ENCODE measurements at places on chromosomes 4 and X. TPM values are rescaled to one million over a fixed set of nuclear protein-coding genes. Genes with fewer than 3 reads are reported as not detected.
A peak's percentile ranks its signal among the peaks of the same experiment; 100 is the strongest.

- DNase-seq: no peak
Observed at GRCh38 chr4:61992351-61992750, 792.2 kb downstream of the ADGRL3 start.

- peak; percentile 13 for DNase-seq
Observed at GRCh38 chr4:99847362-99847976, 30.8 kb downstream of the DAPP1 start.

GRCh38 chr4:5383191-5383980, 325.0 kb downstream of the EVC2 start:
- no peak for DNase-seq

DNA sequence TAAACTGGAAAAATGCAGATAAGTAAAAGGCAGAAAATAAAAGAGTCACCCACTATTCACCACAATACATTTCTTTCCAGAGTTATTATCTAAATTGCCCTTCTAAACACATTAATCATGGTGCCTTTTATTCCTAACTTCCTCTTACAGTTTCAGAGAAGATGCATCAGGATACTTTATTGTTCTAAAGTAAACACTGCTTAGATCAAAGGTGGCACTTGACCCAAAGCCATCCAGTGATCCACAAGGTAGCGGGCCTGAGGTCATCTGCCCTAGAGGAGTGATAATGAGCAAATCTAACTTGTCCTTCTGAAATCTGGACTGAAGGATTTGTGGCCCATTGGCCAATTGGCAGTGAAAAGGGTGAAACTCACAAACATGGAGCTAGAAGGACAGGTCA, 12.0 kb upstream of the TMEM154 start:
- DNase-seq: no peak

- DNase-seq: no peak
Observed at GRCh38 chrX:153773741-153774575, 6.9 kb upstream of the SRPK3 start.

- DNase-seq: no peak
Observed at GRCh38 chr4:85952972-85953650, 406.7 kb downstream of the MAPK10 start.

- DNase-seq: no peak
Observed at GRCh38 chr4:157582141-157582540, 361.6 kb downstream of the GRIA2 start.

GRCh38 chr4:6910340-6910959, 824 bp downstream of the TBC1D14 start:
- DNase-seq: no peak

- DNase-seq: no peak
Observed at GRCh38 chrX:74535086-74535407, 79.4 kb downstream of the RLIM start.

- DNase-seq: no peak
Observed at GRCh38 chr4:138177278-138177968, 64.7 kb downstream of the SLC7A11 start.

- no peak for DNase-seq
Observed at GRCh38 chr4:15336410-15337167, 91.2 kb upstream of the C1QTNF7 start.

GRCh38 chr4:181264893-181265292, 978.3 kb upstream of the TENM3 start:
- no peak for DNase-seq

DNA sequence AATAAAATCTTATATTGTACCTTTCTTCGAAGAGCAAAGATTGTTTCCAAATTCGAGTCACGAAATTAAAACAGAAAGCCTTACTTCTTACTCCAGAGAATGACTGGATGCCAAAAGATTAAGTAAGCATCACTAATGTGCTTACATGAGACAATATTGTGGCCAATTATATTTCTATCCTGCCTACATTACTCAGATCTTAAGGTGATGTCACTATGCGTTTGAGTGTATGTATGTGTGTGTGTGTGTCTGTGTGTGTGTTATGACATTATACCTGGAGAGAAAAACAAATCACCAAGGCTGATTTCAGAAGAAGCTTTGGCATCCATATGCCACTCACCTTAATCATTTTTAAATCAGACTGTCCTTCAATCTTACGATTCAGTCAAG, 556.3 kb downstream of the PPARGC1A start:
- DNase-seq: no peak

- no peak for DNase-seq
Observed at GRCh38 chr4:110411574-110412011, 64.4 kb upstream of the ENPEP start.

- no peak for DNase-seq
Observed at GRCh38 chr4:38924353-38924752, 56.7 kb downstream of the FAM114A1 start.

DNA sequence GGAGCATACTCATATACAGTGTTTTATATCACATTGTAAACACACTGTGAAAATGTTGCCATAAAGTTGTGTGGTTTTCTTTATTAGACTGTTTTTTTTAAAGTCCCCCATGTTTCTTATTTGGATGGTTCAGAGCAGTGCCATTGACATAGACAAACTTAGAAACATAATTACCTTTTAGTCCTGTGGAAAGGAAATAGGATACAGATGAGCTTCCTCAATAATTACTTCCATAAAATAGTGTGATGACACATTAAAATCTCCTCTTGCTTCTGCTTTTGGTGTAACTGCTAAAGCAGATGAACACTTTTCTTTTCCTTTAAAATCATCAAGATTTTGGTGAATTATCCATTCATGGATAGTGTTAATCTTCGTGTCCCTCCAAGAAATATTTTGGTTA, 52.9 kb upstream of the LIMCH1 start:
- no peak for DNase-seq

CPLX1 gene
- polyA plus RNA-seq: 0.35 TPM

ALB gene
- polyA plus RNA-seq: not detected

CXorf51B gene
- not detected for polyA plus RNA-seq

DUSP9 gene
- polyA plus RNA-seq: not detected

SUPT20HL2 gene
- not detected for polyA plus RNA-seq

VCX2 gene
- polyA plus RNA-seq: not detected
